ENCODE measurements at places on chromosomes 5 and 9.

DNA sequence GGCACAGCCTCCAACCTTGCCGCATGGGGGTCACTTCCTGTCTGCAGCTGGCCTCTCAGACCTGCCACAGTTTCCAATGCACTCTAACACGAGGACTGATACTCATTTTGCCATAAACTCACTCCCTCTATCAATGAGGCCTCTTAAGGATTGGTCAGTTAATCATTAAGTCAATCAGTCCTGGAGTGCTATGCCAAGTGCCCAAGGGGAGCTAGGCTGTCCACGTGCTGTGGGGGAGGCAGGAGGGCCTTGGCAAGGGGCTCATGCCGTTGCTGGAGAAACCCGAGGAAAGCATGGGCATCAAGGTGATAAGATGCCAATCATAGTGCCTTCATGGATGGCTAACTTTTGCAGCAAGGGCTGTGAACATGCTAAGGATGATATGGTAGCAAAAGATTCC, 1.7 kb upstream of the ALDH1B1 start:
- DNase-seq, result no peak

- no peak for DNase-seq
Observed at GRCh38 chr5:33008751-33009418, 297.8 kb downstream of the NPR3 start.

DNA sequence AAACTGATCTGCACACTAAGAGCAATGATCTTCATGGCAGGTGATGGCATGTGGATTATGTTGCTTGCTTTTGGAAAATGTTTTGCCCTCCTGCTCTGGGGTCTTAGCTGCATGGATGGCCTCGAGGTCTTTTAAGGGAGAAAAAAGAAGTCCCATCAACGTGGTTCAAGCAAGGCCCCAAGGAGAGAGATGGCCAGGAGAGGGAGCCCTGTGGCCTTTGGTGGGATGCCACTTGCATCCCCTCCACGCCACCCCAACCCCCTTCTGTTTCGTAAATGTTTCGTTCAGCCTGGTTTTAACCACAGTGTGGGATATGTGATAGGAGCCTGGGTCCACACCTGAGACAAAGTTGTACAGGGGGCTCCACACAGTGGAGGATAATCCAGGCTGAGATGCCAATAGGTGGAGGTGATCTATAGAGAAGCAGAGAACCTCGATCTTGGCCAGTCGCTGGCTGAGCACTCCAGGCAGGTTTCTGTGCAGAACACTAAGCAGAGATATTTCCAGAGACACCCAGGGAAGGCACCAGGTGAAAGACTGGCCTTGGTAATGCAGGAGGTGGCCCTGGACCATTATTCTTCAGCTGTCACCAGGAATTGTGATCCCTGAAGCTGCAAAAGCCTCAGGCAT, 25.8 kb upstream of the FRRS1L start:
- no peak for DNase-seq

DNA sequence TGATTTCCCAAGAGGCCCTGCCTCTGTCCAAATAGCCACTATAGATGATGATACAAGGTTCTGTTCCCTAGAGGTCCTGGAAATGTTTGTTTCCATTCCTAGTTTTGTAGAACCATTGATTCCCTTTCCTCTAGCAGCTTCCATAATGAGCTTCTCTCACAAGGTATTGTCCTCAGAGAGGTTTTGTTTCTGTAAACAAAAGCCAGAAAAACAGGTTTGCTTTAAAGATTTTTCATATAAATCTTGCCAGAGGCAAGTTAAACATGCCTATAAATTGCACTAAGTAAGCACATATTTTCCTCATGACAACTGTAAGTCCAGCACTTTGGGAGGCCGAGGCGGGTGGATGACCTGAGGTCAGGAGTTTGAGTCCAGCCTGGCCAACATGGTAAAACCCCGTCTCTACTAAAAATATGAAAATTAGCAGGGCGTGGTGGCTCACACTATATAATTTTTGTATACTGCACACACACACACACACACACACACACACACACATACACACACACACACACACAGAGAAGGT, 1787.7 kb downstream of the EFNA5 start:
- no peak for DNase-seq

- peak; percentile 19 for DNase-seq
Observed at GRCh38 chr9:93031629-93032430, 26.7 kb upstream of the SUSD3 start.

- no peak for DNase-seq
Observed at GRCh38 chr5:147234825-147235635, at the start of gene STK32A. STK32A (plus strand) TSS chr5:147235026; CDS start chr5:147239635, 4,609 bp downstream.

DNA sequence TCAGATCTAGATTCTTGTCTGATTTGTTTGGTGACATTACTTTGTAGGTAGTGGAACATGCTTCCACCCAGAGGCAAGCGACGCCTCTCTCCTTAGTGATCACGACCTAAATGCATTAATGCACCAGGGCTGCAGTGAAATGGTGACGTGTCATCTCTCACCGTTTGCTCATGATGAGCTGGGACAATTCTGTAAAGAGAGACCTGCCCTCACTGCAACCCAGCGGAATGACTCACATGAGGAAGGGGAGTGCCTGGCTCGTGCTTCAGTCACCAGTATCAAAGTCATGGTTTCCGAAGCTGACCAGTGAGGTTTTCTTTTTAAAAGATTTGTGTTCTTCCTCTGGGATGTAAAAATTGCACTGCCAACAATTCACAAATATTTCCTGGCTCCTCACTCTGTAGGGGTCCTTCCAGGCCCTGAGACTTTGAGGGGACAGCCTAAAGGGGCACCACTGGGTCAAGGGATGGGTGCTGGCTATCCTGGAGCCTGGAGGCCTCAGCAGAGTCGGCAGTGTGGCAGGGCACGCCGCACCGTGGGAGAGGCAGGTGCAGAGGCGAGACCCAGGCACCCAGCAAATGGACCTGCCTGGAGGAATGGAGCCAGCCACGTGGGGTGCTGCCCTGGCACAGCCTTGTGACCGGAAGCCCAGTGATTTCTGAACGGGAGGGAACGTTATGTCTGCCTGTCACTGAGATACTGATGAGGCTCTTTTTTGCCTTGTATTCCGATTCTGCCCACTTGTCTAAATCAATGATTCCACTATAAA, 17.3 kb downstream of the QSOX2 start:
- DNase-seq, result no peak

DNA sequence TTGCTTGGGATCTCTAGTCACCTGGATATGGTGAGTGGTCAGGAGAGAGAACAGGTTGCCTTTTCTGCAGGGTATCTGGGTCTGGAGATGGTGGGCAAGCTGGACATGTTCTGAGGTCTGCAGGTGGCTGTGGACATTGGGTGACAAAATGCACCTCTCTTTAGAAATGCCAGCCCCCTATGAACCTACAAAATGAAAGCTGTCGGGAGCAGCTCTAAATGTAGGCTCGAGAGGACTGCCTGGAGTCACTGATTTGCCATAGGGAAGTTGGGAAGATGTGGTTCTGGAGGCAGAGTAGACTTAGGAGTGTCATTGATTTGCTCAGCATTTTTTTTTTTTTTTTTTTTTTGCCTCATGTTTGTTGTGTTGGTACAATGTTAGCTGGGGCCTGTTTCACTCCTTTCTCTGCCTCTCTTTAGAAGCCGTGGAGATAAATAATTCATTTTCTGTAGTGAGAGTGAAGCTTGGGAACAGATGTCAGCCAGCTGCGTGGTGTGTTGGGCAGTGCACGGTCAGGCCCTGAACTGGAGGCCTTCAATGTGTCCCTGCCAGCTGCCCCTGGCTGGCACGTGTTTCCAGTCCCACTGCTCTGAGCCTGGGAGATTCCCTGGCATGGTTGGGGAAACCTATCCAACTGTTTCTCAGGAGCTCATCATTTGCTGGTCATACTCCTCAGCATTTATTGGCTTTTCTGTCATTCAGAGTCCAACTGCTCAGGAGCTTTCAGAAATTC, 5.4 kb downstream of the RGS3 start:
- peak; percentile 41 for DNase-seq

GRCh38 chr9:20219437-20219836, 402.9 kb downstream of the MLLT3 start:
- no peak for DNase-seq

- DNase-seq, result no peak
Observed at GRCh38 chr9:129995409-129996160, 47.4 kb downstream of the FNBP1 start.

DNA sequence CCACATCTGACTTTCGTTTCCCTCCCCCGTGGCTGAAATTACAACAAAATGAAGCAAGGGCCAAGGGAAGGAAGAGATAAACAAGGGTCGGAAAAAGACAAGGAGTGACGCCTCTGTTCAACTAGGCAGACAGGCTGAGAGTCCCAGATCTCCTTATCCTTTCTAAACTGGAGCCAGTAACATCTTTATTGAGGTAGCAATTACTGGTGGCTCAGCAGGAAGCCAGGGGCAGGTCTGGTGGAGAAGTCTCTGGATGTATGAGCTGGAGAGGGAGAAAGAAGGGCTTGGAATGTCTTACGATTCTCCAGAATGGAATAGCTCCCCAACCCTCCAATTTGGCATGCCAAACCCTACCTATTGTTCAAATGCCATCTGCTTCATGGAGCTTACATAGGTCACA, 190.8 kb upstream of the BRINP1 start:
- DNase-seq, result no peak

- no peak for DNase-seq
Observed at GRCh38 chr5:169576181-169576598, 7.4 kb upstream of the SPDL1 start.

- DNase-seq, result no peak
Observed at GRCh38 chr5:133952729-133953567, 15.5 kb downstream of the C5orf15 start.

GRCh38 chr5:36832274-36832673, 44.3 kb upstream of the NIPBL start:
- DNase-seq, result no peak

GRCh38 chr5:57681942-57682341, 199.3 kb upstream of the ACTBL2 start:
- no peak for DNase-seq

- no peak for DNase-seq
Observed at GRCh38 chr9:129858167-129858962, 23.1 kb downstream of the USP20 start.

GRCh38 chr5:101969742-101970141, 326.3 kb downstream of the SLCO4C1 start:
- no peak for DNase-seq

- DNase-seq, result no peak
Observed at GRCh38 chr5:106020894-106021293, 1649.8 kb downstream of the EFNA5 start.

- DNase-seq, result no peak
Observed at GRCh38 chr5:122985006-122985700, 51.4 kb downstream of the PPIC start.

GRCh38 chr9:110984890-110985437, 53.3 kb downstream of the LPAR1 start:
- DNase-seq, result no peak

DNA sequence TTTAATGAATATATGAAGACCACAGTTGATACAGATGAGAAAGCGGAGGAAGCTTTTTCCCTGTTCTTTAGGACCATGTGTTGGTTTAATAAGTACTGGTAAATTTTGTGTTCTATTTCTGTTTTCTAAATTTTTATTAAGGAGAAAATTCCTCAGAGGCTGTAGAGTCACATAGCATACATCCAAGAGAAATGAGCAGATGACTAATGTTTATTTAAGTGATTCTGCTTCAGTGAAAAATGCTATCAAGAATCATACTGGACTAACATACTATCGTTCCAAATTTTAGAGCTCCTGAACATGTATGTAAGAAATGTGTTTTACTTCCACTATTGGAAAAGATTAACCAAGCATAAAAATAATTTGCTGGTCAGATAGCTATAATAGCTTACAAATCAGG, 115.0 kb downstream of the KIAA1958 start:
- no peak for DNase-seq

- DNase-seq, result no peak
Observed at GRCh38 chr9:93143830-93144530, 9.9 kb upstream of the NINJ1 start.

GRCh38 chr9:33682551-33682950, 112.8 kb upstream of the PRSS3 start:
- DNase-seq, result no peak

DNA sequence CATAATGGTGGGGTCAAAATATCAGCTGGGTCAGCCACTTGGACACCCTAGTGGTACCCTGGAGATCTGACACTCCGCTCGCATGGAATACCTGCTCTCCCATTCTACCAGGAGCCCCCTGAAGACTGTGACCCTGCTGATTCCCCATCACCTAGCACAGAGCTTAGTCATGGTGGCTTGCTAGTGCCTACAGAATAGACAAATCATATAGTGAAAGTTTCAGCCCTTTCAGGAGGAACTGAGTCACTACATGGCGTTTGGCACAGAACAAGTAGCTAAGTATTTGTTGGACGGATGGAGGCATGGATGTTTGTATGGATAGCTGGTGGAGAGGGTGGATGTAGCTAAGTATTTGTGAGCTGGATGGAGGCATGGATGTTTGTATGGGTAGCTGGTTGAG, 65.3 kb downstream of the LMX1B start:
- no peak for DNase-seq

DNA sequence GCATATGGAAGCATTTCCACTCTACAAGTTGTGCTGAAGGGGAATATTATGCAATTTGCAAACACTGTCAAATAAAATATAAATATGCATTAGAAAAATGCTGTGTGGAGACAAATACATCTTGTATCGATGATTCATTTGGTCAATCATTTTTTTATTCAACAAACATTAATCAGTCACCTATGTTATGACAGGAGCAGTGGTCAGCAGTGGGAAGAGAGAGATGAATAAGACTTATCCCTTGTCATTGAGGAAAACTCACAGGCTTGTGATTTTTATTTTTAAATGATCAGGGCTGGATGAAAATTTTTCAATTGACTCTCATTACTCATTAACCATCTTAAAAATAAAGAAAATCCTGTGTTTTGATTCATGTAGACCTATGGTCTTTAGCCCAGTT, 574.1 kb downstream of the ACTL7B start:
- DNase-seq, result no peak

DNA sequence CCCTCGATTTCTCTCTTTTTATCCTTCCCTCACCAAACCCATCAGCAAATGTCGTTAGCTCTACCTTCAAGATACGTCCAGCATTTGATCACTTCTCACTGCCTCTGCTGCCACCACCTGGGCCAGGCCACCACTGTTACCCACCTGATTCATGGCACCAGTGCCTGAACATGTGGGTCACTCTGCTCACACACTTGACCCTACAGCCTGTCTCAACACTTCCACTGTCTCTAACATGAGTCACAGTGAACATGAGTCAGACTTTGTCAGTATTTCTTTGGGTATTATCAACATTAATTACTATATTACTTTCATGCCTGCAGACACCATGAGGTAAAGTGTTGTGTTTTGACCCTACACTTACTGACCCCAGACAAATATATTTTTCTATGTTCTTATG, 19.6 kb downstream of the SLC24A2 start:
- DNase-seq, result no peak

DNA sequence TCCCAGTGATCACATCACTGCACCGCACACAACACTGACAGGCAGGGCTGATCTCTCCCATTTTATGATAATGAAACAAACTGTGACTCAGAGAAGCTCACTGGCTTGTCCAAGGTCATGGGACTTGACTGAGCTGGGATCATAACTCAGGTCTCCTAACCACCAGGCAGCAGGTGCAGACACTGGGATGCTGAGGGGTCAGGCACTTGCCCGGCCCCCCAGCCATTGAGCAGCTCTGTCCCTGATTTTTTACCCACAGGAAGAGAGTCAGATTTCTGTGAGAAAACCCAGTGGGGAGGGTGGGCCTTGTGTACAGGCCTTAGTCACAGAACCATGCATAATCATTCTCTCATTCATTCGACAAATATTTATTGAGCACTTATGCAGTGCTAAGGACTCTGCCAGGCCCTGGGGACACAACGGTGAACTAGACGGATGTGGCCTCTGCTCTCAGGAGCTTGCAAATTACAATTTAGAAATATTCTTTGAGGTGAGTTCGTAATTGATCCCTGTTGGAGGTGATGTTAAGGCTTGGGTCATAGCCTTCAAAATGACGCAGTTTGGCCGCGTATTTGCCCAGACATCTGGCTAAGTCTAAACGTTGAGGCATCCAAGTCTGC, 54.5 kb upstream of the TGFBR1 start:
- DNase-seq, result no peak
